ENCODE measurements at places on chromosomes 16 and 17.

- peak; percentile 14 for DNase-seq
These were observed 5.0 kb upstream of the PRSS54 start for GRCh38 chr16:58299757-58300349.

DNA sequence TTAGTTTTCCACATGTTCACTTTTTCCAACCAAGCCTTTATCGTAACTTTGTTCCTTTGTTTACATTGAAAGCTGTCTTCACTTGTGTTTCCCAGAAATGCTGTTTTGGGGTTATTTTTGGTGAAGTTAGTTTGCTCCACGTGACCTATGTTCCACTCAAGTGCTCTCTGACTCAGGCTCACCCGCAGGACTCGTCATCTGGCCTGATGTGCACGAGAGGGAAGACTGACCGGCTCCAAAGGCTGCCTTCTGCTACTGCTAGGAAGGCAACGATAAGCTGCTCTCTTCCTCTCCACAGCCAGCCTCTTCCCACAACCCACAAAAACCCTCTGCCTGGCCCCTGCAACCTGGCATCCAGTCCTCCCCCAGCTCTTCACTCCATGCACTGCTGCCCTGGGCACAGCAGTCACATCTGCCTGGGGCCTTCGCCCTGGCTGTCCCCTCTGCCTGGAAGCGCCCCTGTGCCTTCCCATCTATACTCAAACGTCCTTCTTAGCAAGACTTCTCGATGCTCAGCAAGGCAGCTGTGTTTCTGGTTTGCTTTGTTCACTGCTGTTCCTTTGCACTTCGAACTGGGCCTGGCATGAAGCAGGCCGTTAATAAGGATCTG lies 28.0 kb downstream of the ZCCHC14 start:
- DNase-seq: peak; percentile 24

- DNase-seq: no peak
These were observed 1.2 kb upstream of the FDXR start for GRCh38 chr17:74873874-74874614.

GRCh38 chr16:27225536-27226360 lies 22.4 kb downstream of the KDM8 start:
- no peak for DNase-seq

- DNase-seq: no peak
These were observed 44.1 kb upstream of the ADORA2B start for GRCh38 chr17:15900871-15901270.
